Right kidney (tissue), 9 donors: ENCODE measurements at places on chromosomes 16 and 17.

- DNase-seq: no peak
Measured at GRCh38 chr17:67751101-67752074, 33.7 kb downstream of the NOL11 start.

GRCh38 chr16:4071686-4072561 is 44.3 kb downstream of the ADCY9 start:
- no peak for DNase-seq

GRCh38 chr16:81618661-81619060 is 160.4 kb upstream of the PLCG2 start:
- no peak for DNase-seq

DNA sequence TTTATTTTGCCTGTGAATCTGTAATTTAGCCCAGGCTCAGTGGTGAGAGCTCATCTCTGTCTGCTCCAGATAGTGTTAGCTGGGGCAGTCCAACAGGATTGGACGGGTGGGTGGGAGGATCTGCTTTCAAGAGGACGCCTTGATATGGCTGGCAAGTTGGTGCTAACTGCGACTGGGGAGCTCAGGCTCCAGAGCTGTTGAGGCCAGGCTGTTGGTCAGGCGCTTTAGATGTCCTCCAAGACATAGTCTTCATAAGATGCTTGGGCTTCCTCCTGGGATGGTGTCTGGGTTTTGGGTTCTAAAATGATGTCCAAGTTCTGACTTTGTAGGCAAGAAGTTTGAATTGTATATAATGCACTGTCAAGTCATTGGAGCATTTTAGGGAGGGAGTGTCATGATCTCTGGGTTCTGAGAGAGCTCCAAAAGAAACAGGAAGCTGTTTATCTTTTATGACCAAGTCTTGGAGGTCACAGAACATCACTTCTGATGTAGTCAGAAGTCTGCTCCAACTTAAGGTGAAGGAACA is 12.8 kb upstream of the PCTP start:
- no peak for DNase-seq

DNA sequence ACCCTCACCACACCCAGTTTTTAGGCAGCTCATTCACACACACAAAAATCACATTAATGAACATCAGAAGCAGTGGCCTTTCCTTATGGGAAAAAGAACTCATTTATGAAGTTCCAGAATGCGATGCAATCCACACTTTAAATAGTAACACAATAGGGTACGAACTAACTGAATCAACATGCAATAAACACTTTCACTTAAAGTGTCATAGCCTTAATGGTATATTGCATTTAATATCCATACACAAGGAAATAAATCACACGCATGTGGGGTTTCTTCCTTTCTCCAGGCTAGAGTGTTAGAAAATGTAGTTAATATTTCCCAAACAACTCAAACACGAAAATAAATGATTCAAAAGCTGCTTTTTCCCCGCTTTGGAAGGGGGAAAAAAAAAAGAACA is 19.7 kb downstream of the ADCY9 start:
- no peak for DNase-seq

DNA sequence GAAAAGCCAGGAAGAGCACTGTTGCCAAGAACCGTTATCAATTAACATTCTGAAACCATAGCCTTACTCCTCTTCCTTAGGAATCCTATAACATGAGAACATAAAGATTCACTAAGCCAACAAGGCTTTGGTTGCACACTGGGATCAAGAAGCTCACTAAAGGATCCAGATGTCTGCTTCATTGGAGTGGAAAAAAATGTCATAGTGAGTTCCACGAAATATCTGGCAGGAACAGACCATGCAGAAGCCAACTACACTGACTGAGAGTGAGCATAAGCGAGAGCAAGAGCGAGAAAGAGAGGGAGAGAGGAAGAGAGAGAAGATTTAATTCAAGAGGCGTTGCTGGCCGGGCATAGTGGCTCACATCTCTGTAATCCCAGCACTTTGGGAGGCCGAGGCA is 13.4 kb upstream of the MEIOC start:
- no peak for DNase-seq
